ENCODE measurements at places on chromosomes 16 and 17.
A peak's percentile ranks its signal among the peaks of the same experiment; 100 is the strongest.

- peak; percentile 67 for DNase-seq
Observed at GRCh38 chr17:31533546-31534155, 142.2 kb downstream of the RAB11FIP4 start.

DNA sequence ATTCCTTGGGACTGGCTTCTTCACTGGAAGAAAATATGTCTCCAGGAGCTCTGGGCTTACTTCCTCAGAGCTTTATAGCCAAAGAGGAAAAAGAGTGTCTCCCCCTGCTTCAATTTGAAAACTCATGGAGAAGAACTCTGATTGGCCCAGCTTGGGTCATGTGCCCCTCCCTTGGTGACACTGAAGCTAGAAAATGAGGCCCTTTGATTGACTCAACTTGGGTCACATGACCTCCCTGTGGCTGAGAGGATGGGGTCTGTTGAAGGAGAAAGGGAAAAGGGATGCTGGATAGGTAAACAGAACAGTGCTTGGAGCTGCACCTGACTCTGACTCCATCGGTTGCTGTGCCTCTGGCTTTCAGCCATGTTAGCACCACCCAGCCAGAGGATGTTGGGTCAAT lies 70.6 kb upstream of the KSR1 start:
- no peak for DNase-seq

GRCh38 chr17:16415031-16415924 lies at the start of gene TRPV2:
TSS of gene TRPV2 (plus strand) at chr17:16415571. CDS start at chr17:16417669, 2,098 bp downstream.
- no peak for DNase-seq

DNA sequence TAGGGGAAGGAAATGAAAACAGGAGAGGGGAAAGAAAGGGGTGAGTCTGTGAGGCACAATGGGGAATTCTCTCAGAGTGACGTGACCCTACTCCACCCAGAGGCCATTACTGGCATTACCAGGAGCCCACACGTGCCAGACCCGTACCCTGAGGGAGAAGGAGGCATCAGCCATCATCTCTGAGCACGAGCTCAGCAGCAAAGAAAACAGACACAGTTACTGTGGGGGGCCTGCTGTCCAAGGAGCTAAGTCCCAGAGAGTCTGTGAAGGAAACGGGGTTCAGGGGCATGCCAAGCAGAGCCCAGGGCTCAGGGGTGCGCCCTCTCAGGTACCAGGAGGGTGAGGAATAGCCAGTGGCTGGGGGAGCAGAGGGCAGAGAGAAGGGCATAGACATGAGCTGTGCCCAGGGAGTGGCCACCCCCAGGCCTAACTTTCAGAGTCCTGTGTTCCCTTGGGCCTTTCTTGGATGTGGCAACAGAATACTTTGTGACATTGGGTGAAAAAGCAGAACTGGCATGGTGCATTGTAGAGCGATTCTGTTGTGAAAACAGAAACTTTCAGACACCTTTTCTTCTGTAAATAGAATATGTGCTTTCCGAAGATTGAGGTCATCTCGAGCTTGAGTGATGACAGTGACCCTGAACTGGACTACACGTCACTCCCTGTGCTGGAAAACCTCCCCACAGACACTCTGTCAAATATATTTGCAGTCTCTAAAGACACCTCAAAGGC lies 11.3 kb downstream of the TAF1C start:
- no peak for DNase-seq

Measured in Ammon's horn (tissue), 1 donor.